COR-L47 (cell line): ENCODE measurements at places on chromosomes 6 and 20.

GRCh38 chr6:159163901-159164370, 5.3 kb upstream of the FNDC1 start:
- no peak for DNase-seq

DNA sequence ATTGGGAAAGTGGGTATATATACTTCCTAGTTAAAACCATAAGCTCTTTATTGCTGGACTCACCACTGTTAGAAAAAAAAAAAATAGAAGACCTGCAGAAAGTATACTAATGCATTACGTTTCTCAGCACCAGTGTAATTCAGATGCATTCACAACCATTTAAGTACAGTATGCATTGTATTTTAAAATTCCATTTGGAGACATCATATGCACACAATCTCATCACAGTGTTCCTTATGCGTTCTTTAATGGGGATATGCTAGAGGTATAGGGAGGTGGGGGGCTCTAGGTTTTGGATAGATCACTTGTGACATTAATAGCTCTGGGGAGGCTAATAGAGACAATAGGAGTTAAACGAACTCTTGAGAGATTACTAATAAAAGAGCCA, 9.4 kb downstream of the TFAP2A start:
- DNase-seq = no peak

DNA sequence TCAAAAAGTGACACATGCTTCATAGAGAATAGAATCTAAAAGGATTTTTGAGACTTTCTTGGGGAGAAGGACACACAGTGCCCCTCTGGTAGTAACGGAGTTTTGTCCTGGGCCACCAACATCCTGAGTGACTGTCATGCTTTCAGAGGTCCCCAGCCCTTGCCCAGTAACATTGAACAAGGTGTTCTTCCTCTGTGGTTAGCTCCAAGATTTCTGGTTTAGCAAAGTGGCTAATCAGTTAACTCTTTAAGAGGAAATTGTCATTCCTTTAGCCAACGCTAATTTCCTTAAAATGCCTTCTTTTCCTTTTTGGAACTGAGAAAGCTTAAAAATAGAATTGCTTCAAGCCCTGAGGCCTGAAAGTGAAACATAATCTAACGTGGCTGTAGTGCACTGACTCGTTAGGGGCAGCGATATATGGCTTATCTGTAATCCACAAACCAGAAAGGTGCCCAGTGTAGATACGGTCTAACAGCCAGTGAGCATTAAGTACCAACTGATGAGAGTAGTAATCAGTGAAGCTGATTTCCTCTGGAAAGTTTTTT, 7.8 kb downstream of the E2F3 start:
- DNase-seq = no peak

DNA sequence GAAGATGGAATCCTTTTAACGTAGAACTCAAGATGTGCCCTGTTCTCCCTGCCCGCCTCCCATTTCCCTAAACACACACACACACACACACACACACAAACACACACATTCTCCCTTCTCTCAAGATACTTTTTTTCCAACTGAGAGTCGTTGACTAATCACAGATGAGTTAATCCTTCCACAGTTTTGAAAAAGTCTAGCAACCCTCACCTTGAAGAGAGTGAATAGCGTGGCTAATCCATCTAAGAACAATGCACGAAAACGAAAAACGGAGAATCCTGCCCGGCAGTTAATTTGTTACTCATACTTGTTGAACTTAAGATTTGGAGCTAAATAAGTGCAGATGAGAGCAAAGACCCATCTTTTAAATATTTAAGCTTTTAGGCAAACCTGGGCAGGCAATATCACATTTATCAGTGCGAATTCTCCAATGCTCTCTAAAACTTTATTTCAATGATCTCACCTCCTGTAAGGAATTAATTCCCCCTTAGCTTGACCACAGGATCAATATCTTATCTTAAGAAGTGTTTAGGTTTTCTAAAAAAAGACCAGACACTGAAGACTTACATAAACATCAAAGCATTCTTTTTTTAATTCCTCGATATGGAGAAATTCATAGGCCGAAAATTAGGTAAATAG, 1.1 kb downstream of the AGPAT4 start:
- DNase-seq = no peak

DNA sequence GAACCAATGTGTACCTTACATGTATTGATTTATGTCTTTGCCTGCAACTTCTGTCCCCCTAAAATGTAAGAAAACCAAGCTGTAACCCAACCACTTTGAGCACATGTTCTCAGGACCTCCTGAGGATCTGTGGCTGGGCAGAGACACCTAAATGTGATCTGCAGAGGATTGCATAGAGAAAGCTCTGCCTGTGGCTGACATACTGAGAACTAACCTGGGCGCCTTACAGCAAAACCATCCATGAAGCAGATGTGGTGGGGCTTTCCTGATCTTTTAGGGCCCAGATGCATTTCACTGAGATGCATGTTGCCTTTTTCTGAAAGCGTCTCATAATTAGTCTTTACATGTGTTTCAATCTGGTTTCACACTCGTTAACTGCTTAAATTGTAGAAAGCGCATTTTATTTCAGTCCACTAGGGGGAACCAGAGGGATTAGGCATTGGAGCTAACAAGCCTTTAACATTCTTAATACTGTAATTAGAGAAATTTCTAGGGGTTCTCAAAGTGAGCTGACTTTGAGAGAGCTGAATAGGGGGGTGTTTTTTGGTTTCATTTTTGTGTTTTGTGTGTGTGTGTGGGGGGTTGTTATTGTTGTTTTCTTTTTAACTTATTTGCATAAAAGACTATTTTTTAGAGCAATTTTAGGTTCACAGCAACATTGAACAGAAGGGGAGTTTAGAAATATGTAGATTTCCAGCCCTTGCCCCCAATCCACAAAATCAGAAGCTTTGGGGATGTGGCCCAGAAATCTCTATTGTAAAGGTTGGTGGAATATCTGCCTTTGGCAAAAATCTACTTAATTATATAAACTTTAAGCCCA, 50.9 kb upstream of the FAM184A start:
- no peak for DNase-seq
